ENCODE measurements at places on chromosomes 3 and 15.

GRCh38 chr15:73190189-73190601, 137.9 kb downstream of the NEO1 start:
- ATAC-seq = no peak

DNA sequence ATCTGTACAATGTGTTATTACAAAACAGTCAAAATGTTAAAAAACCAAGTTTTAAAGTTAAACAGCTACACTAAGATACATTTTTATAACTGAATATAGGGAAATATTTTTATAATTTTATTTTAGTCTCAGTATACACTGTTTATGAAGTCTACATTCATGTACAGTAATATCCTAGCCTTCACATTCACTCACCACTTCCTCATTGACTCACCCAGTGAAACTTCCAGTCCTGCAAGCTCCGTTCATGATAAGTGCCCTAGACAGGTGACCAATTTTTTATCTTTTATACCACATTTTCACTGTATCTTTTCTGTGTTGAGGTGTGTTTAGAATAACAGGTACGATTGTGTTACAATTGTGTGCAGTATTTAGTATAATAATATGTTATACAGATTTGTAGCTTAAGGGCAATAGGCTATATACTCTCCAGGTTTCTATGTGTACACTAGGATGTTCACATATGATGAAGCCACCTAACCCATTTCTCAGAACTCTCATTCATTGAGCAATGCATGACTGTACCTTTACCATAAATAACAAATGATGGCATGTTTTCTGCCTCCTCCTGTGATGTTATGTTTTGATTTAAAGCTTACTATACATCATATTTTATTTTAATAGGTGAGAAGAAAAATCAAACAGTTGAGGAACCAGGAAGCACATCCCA, 388.4 kb upstream of the NDN start:
- ATAC-seq = no peak

DNA sequence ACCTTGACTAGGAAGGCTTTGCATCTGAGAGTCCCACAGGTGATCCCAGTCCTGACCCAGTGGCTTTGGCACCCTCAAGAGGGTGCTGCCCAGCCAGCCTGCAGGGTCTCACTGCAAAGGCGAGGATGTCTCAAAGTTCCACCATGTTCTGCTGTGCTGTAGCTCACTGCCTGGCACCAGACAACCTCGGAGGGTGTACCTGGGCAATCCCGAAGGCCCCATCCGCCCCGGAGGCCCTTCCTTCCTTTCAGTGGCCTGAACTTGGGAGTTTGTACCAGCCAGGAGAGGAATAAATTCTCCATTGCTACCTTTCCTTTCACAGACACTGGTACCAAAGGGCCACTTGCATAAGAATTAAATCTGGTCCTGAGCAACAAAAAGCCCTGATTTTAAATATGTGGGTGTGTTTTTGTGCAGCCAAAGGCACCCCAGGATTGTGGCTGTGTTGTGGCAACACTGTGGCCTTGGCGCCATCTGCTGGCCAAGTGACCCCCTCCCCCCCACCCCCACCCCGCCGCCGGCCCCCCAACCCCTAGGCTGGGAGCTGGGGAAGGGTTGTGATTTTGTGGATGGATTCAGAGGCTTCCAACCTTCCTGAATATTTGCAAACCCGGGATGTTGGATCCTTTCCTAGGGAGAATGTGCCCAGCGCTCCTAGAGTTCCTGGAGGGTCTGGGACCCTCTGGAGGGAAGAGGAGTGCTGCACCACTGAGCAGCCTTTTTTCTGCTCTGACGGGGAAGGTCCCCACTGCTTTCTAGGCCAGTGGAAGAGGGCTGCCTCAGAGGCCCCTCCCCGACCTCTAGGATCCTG, 9.7 kb upstream of the PTPN23 start:
- ATAC-seq = peak; percentile 33

DNA sequence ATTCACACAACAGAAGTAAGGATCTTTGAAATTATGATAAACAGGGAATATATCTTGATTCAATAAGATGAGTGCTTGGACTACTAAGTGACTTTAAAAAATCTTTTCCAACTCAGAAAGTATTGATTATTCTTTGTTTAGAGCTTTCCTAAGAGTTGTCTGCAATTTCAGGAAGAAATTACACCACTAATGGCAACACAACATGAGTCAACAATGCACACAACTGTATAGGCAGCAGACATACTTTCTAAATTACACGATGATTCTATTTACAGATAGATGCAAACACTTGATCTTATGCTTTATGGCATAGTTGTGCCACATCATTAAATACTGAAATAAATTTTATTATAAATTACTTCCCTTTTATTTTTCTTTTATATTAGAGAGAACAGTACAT, 4.4 kb downstream of the NAA50 start:
- no peak for ATAC-seq

- peak; percentile 89 for ATAC-seq
These were observed 30.2 kb upstream of the FURIN start for GRCh38 chr15:90838139-90838538.

GRCh38 chr3:188230962-188231361, 77.0 kb downstream of the LPP start:
- ATAC-seq = peak; percentile 58

DNA sequence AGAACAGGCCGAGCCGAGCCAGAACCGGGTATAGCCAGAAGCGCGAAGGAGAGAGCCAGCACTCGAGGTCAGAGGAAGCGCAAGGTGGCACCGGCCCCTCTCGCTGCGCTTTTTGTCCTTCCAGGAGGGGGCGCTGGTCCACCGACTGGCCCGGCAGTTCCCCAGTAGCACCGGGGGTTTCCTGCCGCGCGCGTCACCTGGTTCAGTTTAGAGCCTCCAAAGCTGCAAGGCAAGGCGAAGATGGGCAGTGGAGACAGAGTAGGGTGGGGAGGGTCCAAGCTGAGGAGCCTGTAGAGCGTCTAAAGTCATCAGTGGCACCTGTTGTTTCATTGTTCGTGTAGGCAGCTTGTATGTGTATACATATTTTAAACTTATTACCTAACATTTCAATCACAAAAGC, 7.6 kb upstream of the NR2E3 start:
- no peak for ATAC-seq

GRCh38 chr3:43505351-43505750, 116.5 kb downstream of the ANO10 start:
- peak; percentile 96 for ATAC-seq

GRCh38 chr3:150022381-150023238, 51.9 kb upstream of the PFN2 start:
- ATAC-seq = no peak

DNA sequence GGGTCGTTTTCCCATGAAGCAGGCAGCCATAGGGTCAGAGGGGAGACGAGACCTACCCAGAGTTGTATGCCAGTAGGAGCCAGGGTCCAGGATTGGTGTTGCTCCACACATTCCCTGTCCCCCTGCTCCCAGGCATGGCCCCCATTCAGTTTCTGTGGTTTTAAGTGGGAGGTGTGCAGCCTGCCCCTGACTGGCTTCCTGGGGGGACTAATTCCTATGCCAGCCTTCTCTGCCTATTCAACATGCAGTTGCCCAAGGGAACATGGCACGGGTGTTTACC, 126.3 kb downstream of the EEFSEC start:
- ATAC-seq = no peak

- ATAC-seq = no peak
These were observed 636.6 kb upstream of the NR2F2 start for GRCh38 chr15:95693917-95694316.

DNA sequence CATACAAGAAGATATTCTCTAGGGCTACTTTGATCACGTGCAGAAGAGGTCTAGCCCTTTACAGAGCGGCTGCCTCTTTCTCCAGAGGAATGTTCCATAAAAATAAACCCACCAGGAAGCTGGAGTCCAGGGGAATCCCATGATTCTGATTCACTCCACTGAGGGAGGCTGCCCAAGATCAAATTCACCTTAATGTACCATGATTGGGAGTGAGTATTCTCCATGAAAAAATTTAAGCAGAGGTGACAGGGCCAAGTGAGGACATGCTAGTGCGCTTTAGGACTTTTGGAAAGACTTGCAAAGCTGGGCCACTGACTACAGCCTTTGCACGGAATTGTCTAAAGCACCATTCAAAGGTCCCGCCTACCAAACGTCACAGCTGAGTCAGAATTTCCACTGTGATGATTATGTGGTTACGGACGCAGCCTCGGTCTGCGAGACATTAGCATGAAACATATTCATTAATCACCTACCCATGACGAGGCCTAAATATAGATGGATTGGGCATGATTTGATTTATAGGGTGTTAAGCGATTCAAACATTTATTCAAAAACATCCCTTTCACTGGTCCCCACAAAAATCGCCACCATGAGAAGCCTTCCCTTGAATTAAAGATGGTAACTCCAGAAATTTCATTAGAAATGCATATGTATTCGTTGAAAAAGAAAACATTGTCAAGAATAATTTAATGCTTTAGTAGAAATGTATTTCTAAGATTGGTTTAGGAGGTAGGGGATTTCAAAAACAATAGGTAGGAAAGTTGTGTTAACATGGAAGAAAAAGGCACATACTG, 152.6 kb downstream of the GREM1 start:
- ATAC-seq = no peak

- ATAC-seq = no peak
These were observed 82.9 kb downstream of the MYO9A start for GRCh38 chr15:72034859-72035650.

DNA sequence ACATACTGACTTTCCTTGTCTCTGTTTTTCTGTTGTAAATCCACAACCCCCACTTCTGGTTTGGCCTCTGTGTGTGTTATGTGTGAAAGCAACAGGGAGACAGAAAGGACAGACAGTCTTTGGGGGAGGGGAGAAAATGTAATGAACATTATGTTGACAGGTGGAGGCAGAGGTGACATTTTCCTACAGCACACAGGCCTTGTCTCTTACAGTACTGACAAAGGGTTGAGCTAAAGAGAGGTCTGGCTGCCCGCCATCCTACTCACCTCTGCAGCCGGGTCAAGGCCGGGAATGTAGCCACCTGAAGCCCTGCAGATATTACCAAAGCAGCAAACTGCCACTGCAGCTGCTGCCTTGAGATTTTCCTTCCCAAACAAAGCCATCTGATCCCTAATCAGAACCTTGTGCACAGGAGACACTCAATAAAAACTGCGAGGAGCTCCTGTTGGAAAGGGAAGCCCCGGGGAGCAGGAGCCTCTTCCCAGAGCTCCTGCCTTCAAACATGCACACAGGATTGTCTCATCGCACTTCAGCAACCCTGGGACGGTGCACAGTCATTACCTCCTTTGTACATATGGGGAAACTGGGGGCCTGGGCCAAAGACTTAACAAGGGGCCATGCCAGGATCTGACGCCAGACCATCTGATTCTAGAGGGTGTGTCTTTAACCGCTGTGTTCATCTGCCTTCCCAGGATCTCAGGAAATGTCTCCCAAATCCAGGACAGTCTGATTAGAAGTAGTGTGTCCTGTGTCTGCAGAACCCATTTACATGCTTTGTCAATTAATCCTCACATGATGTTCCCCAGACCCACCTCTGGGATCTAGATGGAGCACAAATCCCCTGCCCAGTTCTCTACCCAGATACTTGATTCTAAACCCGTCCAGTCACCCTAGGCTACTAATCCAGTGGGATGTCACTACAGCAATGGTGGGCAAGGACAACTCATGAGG, 14.2 kb downstream of the MYO5C start:
- ATAC-seq = no peak

- no peak for ATAC-seq
These were observed 333.7 kb upstream of the EPHA3 start for GRCh38 chr3:88773766-88774165.

DNA sequence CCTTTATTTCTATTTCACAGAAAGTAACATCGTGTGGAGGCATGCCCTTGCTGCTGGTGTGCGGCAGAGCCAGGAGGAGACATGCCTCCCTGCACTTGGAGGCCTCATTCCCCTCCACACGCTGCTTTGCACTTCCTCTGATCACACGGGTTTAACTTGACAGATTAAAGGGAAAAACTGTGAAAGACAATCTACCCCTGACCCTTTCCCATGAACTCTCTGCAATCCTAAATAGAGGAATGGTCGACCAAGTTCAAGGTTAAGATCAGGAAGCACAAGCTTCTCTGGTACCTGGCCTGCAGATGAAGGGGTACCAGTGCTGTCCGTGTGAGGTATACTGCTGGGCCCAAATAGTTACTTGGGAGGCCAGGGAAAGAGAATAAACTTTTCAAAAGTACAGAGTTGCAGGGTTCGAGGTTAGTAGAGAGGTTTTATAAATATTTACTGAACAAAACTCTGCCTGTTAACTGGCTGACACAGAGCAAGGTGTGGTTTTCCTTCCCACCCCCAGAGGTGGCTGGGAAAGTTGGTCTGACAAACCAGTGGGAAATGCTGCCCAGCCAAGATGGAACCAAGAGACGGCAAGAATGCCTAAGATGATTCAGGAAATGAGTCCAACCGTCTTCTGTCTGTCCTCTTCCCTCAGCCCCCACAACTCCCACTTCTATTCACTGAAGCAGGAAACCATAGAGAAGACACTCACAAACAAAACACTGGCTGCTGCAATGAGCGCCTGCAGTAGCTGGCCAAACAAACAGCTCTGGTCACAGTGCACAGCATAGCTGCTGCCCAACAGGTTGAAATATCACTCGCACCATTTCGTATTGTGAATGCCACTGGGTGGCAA, 79.6 kb downstream of the IGF2BP2 start:
- ATAC-seq = no peak

GRCh38 chr3:134075568-134075825, 45.8 kb upstream of the SLCO2A1 start:
- ATAC-seq = no peak

GRCh38 chr15:70955151-70955550, 62.5 kb downstream of the LRRC49 start:
- no peak for ATAC-seq

- no peak for ATAC-seq
These were observed 486.8 kb downstream of the MAGI1 start for GRCh38 chr3:65551945-65552344.

- no peak for ATAC-seq
These were observed 79.0 kb upstream of the VGLL3 start for GRCh38 chr3:87069971-87070370.

GRCh38 chr3:178767581-178767980, 231.3 kb downstream of the KCNMB2 start:
- no peak for ATAC-seq

GRCh38 chr15:45199136-45199810, 11.5 kb upstream of the SHF start:
- no peak for ATAC-seq

- no peak for ATAC-seq
These were observed 108.9 kb downstream of the RYR3 start for GRCh38 chr15:33419701-33420100.

GRCh38 chr15:90901175-90902039, 1.7 kb upstream of the MAN2A2 start:
- no peak for ATAC-seq

- ATAC-seq = no peak
These were observed 75.7 kb downstream of the SMAD6 start for GRCh38 chr15:66777596-66778313.

DNA sequence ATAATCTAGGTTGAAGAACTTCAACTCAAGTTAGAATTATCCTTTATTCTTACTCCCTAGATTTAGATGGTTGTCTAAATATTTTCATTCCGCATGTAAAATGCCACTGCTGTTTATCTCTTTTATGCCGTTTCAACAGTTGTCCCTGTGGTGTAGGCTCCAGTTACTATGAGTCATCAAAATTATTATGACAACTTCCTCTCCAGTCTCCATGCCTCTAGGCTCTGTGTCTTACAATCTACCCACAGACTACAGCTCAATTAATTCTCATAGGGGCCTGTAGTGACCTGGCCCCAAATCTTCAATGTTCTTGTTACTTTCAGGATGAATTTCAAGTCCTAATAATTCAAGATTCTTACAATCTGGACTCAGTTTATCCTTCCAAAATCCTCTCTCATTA, 105.8 kb upstream of the UNC13C start:
- ATAC-seq = no peak

GRCh38 chr3:168249550-168250414, 154.1 kb upstream of the GOLIM4 start:
- no peak for ATAC-seq

- no peak for ATAC-seq
These were observed 4.0 kb upstream of the TOPAZ1 start for GRCh38 chr3:44237665-44238064.
